ENCODE measurements at places on chromosomes 5 and 9. TPM values are rescaled to one million over a fixed set of nuclear protein-coding genes. Genes with fewer than 3 reads are reported as not detected.

GRCh38 chr5:40121236-40121635 is 558.5 kb upstream of the PTGER4 start:
- no peak for DNase-seq

- DNase-seq, result no peak
These were observed 911 bp upstream of the PIK3R1 start for GRCh38 chr5:68214482-68215207.

GFI1B gene
- not detected for total RNA-seq

VCAN gene
- total RNA-seq, result 132 TPM

PTGDS gene
- total RNA-seq, result not detected

Measured in Caki2 (cell line).